Activated effector memory CD4-positive, alpha-beta T cell treated with Interleukin-2 at 50 U/mL for 16 hours (primary cell): ENCODE measurements at places on chromosomes 3 and 15.

DNA sequence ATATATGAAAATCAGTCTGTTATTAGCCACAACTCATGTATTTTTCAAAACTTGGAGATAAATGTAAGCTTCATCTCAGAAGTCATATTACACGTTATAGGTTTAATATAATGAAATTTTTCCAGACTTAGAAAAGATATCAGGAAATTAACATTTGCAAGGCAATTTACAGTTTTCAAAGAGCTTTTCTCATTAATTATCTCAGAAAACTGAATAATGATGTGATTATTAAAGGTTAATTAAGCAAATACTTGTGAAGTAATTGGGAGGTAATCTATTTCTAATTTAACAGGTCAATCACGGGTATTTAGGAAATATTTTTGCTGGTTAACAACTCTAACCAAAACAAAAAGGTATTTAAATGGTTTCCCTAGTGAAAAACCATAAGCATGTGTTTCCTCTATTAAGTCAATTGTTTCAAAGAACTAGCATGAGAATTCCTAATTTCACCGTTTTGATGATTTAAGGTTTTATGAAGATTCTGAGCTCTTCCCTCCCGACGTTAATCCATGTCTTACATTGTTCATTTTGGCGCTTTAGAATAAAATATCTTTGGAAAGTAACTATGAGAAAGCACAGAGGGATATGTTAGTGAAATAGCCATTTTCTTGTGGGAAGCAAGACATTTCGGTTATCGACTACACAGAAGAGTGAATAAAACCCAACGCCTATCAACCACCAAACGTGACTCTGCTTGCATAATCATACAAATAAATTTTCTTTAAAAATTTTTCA lies 1.5 kb upstream of the NEO1 start:
- DNase-seq = no peak

DNA sequence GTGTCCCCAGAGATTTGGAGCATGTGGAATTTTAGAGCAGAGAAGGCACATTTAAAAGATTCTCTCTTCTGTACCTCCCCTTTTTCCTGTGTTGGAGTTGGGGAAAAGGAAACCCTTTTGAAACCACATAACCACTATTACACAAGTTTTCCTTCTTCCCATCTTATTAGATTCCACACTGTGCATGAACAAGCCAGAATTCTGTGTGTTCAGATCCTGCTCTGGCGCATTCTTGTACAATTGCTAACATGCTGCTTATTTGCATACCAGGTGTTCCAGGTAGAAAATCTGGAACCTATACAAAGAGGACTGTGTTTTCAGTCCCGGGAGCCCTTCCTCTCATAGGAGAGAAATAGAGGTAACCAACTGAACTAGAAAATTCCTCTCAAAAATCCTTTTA lies 2.6 kb upstream of the CIB2 start:
- no peak for DNase-seq

DNA sequence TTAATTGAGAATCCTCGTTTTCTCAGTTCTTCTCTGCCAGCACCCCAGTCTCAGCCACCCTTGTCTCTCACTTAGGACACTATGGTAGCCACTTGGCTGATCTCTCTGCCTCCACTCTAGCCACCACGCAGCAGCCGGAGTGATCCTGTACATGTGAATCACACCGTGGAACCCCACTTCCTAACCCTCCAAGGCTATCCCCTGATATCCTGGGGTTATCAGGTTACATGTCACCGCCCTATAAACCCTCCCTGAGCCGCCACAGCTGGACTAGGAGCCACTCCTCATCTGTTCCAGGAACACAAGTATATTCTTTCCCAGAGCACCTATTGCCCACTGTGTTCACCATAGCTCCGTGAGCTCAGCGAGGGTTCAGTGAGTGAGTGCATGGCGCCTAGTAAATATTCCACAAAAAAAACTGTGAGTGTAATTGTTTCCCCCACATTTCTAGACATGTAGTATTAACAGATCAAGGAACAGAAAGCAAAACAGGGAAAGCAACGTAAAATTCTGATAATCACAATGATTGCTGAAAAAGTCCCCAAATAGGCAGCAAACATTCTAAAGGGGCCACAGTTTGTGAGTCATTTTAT lies 661 bp upstream of the PARP14 start:
- no peak for DNase-seq

GRCh38 chr3:13524979-13525669 lies 23.8 kb upstream of the FBLN2 start:
- no peak for DNase-seq

GRCh38 chr3:136343873-136344555 lies 93.9 kb downstream of the PCCB start:
- DNase-seq = no peak

- no peak for DNase-seq
Observed at GRCh38 chr15:68935400-68935937, 5.1 kb downstream of the SPESP1 start.

GRCh38 chr3:45273681-45274515 lies 47.8 kb upstream of the TMEM158 start:
- DNase-seq = no peak

DNA sequence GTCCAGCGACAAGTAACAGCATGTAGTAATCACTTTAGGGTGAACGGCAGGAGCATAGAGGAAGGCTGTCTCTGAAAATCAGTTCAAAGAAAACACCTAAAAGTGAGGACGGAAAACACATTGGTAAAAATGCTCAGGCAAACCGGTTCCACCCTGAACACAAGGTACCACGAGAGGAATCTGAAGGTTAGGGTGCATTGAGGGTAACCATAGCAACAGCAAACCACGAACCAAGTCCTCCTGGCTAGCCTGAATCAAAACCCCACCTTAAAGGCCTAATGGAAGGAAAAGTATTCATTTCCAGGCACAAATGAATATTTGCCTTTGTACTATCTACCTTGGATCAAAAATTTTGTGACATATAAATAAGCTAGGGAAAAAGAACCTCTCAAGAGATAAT lies 315.0 kb downstream of the OCA2 start:
- DNase-seq = no peak

DNA sequence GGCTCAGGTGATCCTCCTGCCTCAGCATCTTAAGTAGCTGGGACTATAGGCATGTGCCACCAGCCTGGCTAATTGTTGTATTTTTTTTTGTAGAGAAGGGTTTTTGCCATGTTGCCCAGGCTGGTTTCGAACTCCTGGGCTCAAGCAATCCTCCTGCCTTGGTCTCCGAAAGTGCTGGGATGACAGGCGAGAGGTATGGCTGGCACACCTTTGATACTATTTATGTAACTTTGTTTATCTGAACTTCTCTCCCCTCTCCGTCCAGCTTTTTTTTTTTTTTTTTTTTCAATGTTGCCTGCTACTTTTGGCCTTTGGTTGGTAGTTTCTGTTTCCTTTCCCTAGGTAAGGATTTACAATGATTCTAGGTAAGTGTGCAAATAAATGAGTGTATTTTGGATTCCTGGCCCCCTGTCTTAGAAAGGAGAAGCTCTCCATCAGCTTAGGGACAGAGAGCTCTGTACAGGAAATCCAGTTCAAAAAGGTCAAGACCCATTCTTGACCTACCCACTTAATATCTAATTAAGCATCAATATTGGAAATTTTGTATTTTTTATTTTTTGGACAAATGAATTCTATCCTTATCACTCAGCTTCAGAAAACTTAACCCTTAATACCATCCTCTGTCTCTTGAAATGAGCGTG lies 6.8 kb downstream of the ARL6IP5 start:
- DNase-seq = no peak

GRCh38 chr3:127088511-127089351 lies 104.2 kb upstream of the PRR23E start:
- no peak for DNase-seq

DNA sequence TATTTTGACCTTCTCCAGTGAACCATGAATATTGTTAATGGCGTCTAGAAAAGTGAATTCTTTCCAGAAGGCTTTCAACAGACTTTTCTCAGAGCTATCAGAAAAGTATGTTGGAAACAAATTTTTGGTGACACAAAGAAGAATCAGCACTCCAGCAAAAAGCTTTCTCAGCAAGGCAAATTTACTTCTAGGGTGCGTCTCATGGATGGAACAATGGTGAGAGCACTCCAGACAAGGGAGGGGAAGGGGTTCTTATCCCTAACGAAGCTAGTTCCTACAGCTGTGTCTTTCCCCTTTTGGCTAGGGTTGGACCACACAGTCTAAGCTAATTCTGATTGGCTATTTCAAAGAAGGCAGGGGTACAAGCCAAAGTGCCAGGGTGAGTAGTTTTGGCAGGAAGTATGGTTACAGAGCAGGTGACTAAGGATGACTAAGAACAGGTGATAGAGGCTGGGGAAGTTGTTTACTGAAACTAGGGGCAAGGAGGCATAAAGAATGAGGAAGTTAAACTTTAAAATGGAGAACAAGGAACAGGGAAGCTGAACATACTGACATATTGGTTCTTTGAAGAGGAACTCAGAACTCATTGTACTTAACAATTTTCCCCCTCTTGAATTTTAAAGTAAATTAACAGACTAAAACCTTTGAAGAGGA lies 959.8 kb downstream of the NAALADL2 start:
- no peak for DNase-seq

GRCh38 chr3:132679911-132680310 lies 19.8 kb downstream of the UBA5 start:
- DNase-seq = no peak

GRCh38 chr3:43183456-43183855 lies 77.6 kb upstream of the POMGNT2 start:
- DNase-seq = no peak

DNA sequence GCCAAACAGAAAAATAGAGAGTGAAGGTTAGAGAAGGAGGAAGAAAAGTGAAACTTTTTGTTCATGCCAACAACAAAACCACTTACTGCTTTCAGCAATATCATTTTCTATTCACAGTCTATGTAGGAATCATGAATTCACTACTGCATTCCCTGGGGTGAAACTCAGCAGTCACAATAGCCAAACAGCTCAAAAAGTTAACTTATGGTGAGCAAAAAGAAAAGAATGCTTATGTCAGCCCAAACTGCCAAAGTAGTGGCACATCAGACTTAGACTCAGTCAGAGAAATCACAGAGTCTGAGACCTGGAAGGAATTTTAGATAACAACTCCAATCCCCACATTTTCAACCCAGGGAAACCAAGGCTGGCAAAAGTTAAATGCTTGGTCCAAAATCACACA lies 238.7 kb upstream of the TMCO5A start:
- DNase-seq = no peak

DNA sequence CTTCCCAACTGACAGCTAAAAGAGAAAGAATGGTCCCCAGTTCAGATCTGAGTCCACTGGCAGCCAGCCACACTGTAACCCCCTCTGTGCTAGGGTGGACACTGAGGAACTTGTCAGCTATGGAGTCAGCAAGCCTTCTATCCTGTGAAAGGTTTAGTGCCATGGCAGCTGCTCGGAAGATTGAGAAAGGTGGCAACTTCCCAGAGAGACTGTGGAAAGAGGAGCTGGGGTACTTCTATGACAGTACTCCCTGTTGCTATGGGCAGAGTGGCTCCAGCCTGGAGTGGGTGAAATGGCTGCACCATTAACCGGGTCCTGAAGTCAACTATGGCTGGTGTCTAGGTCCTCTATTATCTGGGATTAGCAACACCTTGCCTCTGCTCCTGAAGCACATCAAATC lies 447.2 kb downstream of the EPHB1 start:
- DNase-seq = no peak

DNA sequence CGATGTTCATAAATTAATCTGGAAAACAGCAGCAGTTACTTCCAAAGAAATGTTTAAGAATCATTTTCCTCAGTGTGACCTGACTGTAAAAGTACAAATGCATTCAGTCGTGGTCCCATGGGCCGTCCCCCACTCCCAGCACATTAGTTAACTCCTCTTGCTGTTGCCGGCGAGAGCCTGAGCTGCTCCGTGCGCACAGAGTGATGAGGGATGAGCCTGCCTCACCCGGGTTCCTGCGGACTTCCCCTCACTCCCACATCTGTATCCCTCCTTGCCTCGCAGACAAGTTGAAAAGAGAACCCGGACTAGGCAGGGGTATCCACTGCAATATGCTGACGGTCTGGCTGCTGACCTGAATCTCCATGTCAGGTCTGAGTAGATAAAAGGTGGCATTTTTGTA lies 861.7 kb upstream of the NR2F2 start:
- DNase-seq = no peak

DNA sequence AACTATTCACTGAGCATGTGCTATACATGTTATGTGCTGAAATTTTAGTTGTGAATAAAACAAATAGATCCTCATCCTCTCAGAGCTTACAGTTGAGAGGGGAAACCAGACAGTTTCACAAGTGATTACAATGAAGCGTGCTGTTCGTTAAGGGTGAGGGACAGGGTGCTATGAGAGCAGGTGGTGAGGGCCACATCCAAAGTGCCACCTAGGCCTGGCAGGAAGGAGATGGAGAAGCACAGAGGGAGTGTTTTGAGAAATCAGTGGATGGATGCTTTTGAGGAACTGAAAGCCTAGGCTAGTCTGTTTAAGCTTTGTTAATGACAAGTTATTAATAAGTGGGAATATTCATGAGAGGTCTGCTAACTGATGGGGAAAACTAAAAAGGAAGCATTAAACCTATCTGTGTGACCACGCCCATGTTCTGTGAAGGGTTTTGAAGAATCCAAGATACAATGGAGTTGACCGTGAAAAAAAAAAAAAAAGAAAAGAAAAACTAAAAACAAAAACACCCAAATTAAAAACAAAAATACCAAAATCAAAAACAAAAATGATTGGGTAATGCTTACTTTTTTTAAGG lies 7.3 kb downstream of the MCTP2 start:
- no peak for DNase-seq

GRCh38 chr3:23691357-23691895 lies 114.3 kb upstream of the UBE2E1 start:
- DNase-seq = no peak

- DNase-seq = no peak
Observed at GRCh38 chr15:63276342-63277037, 915 bp upstream of the APH1B start.

DNA sequence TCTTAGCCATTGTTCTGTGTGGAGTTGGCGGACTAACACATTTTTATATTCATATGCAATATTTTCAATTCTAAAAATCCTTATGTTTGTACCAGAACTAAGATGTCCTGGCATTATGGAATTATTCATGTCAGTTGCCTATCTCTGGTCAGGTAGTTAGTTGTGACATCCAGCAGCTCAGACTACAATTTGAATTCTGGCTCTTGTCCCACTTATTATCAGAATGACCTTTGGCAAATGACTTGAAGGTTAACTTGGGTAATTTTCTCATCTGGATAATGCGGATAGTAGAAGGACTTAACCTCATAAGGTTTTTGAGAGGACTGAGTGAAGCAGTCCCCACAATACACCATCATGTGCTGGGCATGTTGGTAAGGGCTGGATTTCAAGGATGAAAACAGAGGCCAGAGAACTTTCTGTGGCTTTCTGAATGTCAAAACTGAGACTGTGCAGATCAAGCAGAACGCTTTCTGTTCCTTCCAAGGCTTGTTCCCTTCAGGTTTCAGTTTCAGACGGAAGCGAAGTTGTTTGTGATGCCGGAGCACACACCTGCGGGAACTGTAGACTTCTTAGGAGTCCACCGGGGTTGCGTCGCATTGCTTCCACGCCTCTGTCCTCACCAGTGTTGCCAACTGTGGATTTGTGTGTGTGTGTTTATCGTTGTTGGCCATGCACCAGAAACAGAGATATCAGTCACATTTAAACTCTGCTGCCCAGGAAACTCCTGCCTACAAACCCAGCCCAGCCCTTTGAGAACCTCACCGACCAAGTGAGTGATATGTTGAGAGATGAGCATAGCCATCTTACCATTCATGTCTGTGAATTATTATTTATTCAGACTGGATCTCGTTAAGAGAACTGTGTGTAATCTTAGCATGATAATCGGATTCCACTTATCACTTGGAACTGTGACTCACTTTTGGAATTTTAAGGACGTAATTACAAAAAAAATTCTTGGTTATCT lies 76.0 kb downstream of the PTPRG start:
- DNase-seq = no peak

GRCh38 chr3:58874248-58874741 lies 175.5 kb downstream of the CFAP20DC start:
- no peak for DNase-seq

- DNase-seq = no peak
Observed at GRCh38 chr15:69479081-69479480, 26.5 kb downstream of the RPLP1 start.
